ENCODE measurements at places on chromosomes 4 and X. TPM values are rescaled to one million over a fixed set of nuclear protein-coding genes. Genes with fewer than 3 reads are reported as not detected.

DNA sequence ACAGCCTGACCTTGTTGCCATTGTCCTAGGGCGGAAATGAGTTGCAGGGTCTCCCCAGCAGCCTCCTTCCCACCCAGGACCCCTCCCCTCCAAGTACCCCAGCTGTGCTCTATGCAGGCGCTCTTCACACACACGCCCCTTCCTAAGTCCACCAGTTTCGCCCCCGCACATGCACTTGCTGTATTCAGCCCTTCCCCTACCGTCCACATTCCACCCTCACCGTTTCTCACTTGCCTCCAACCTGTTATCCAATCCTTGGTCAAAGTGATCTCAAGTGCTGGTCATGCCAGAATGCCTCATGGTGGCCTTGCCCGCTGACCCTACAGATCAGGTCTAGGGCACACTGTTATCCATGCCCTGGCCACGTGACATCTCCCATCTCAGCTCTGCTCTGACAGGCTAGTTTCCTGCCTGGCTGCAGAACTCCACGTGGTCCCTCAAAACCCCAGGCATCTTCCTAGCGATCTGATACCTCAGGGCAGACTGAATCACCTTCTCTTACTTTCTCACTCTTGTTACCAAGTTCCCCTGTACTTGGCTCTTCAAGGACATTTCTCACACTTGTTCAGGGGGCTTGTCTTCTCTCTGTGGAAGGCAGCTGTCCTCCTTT, 39.7 kb downstream of the NSG1 start:
- H3K27me3 ChIP-seq = no peaks in the 10 kb centered on the region
- peaks cover 37% of the 10 kb centered on the region for H3K4me1 ChIP-seq
- no peak overlapping the region for H3K27ac ChIP-seq
- peaks cover 4% of the 10 kb centered on the region for H3K36me3 ChIP-seq
- DNase-seq = peak; percentile 38

GRCh38 chrX:132488819-132489577, at the start of gene MBNL3:
TSS of gene MBNL3 (minus strand) at chrX:132489038. CDS start at chrX:132439611, 49,427 bp downstream.
- peak; percentile 67 for DNase-seq
- peaks cover 3% of the 10 kb centered on the region for H3K27me3 ChIP-seq
- no peaks in the 10 kb centered on the region for H3K36me3 ChIP-seq
- peak within 1 kb of the TSS; percentile 94 for H3K4me3 ChIP-seq
- H3K4me1 ChIP-seq = peaks cover 4% of the 10 kb centered on the region

DNA sequence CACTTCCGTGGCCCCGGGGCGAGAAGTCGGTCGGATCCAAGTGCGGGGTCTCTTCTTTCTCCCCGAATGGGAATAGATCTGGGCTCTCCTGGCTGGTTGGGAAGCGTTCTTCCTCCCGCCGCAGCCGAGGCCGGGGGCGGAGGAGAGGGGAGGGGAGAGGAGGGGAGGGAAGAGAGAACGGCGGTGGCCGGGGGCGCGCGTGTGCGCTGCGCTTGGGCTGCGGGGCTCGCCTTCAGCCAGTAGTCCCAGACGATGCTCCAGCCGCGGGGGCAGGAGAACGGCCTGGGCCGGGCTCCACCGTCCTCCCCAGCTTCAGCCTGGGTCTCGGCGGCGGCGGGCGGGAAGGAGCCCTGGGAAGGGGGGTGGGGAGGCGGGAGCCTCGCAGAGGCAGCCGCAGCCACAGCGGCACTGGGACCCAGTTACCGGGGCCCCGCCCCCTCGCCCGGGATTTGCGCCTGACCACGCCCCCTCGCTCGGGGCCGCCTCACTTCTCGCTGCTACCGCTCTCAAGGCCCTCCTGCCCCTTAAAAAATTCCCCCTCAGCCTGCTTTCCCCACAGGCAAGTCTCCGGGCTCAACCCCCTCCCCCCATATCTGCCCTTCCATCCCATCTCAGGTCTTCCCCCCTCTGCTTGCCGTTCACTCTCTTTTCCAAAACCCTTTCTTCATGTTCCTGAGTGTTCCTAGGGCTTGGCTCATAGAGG, at the start of gene FGD1:
Gene FGD1 (minus strand): TSS at position 421 of the 703 bp plus-strand sequence. CDS start 802 bp downstream, outside the sequence.
- H3K4me1 ChIP-seq = peaks cover 1% of the 10 kb centered on the region
- no peaks in the 10 kb centered on the region for H3K27me3 ChIP-seq
- peaks cover 13% of the 10 kb centered on the region for H3K36me3 ChIP-seq
- H3K4me3 ChIP-seq = peak within 1 kb of the TSS; percentile 89

GRCh38 chrX:51316271-51316670, 16.4 kb upstream of the NUDT10 start:
- H3K4me1 ChIP-seq = no peaks in the 10 kb centered on the region
- no peak for DNase-seq
- no peaks in the 10 kb centered on the region for H3K27me3 ChIP-seq
- no peak overlapping the region for H3K4me3 ChIP-seq
- H3K36me3 ChIP-seq = no peaks in the 10 kb centered on the region

GRCh38 chrX:105126201-105126600, 94.3 kb downstream of the TEX13A start:
- no peak overlapping the region for H3K27ac ChIP-seq
- no peak for DNase-seq
- H3K36me3 ChIP-seq = no peaks in the 10 kb centered on the region
- no peak overlapping the region for H3K4me3 ChIP-seq
- H3K4me1 ChIP-seq = no peaks in the 10 kb centered on the region

GRCh38 chr4:110197529-110198042, 829 bp downstream of the ELOVL6 start:
- H3K4me3 ChIP-seq = peak overlapping the region; percentile 94
- H3K36me3 ChIP-seq = peaks cover 9% of the 10 kb centered on the region
- DNase-seq = peak; percentile 39
- no peaks in the 10 kb centered on the region for H3K27me3 ChIP-seq
- H3K4me1 ChIP-seq = peaks cover 3% of the 10 kb centered on the region
- H3K27ac ChIP-seq = peak overlapping the region; percentile 7

GRCh38 chr4:94525993-94526728, 74.4 kb downstream of the PDLIM5 start:
- no peak for DNase-seq
- no peak overlapping the region for H3K4me3 ChIP-seq
- H3K4me1 ChIP-seq = no peaks in the 10 kb centered on the region
- H3K36me3 ChIP-seq = peaks cover 2% of the 10 kb centered on the region

Gene PHOX2B
- not detected for total RNA-seq
